Stimulated activated CD4-positive, alpha-beta T cell treated with anti-CD3 and anti-CD28 coated beads, Interleukin-4, amount 100 ng/mL, for 1 hour (primary cell): ENCODE measurements at places on chromosomes 12 and 14.

GRCh38 chr14:25116607-25117006 is 66.7 kb upstream of the STXBP6 start:
- DNase-seq: no peak

DNA sequence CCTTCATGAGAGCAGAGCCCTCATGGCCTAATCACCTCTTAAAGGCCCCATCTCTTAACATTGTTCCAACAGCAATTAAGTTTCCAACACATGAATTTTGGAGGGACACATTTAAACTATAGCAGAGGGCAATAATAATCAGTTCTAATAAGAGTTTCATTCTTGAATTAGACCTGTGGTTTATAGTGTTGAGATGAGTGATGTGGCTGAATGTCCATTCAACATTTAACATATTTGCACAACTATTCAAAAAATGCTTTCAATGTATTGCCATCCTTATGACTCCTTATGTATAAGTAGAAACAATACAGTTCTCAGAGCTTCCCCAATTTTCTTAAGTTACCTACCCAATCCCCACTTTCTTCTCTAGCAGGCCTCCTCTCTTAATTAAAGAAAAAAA is 21.5 kb downstream of the KLHL28 start:
- DNase-seq: no peak

DNA sequence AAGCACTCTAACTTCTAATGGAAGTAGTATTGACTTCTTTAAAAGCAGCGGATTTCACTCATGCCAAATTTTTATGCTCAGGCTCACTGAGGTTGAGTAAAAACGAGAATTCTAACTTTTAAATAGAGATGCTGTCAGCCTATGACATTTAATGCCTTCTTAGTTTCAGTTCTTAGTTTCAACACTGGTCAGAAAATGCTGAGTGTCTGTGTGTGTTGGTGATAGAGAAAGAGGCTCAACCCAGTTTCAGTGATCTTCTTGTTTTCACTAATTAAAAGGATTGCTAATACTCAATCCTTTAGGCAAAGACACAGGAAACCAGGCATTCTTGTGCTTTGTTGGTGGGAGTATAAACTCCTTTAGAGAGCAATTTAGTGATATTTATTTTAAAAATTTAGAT is 31.0 kb downstream of the PEBP1 start:
- no peak for DNase-seq

DNA sequence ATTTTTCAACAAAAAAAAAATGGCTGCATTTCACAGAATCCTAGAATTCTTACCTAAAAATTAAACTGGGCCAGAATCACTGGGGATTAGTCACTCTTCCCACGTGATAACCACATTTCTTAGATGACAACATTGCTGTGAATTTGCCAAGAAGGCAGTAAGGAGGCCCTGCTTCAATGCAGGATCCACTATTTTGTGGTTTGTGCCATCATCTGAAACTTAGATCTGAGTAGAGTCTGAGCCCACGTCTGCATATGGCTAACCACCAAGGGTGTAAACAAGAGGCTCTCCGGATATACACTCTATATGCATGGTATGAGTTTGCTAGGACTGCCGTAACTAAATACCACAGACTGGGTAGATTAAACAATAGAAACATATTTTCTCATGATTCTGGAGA is 24.4 kb upstream of the TBX5 start:
- no peak for DNase-seq

- no peak for DNase-seq
Measured at GRCh38 chr14:57470909-57471308, 22.7 kb downstream of the CCDC198 start.

DNA sequence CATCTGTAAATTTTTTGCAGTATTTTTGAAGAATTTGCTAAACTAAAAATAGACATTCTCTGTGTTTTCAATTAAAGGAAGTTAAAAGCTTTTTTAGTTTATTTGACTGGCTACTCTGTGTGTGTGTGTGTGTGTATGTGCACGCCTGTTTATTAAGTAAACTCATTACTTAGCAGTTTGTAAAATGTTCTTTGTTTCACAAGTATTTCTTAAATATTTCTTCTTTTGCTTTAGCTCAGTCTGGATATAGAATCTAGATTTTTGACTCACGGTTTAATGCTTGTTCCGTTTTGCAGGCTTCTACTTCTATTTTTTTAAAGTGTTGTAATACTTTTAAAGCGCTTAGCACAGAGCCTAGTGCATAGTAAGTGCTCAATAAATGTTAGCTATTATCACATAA is 46.5 kb upstream of the KCNMB4 start:
- no peak for DNase-seq

DNA sequence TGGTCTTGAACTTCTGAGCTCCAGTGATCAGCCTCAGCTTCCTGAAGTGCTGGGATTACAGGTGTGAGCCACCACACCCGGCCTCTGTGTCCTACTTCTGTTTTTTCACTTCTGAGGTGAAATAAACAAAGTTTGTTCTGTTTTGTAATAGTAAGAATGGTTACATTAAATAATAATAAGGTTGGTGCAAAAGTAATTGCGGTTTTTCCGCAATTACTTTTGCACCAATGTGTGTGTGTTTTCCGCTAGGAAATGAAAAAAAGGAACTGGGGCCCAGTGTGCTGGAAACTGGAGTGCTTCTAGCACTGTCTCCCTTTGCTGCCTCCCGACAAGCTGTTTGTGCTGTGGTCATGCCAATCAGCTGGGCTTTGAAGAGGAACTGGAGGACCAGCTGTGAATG is 140.9 kb downstream of the NTS start:
- no peak for DNase-seq

DNA sequence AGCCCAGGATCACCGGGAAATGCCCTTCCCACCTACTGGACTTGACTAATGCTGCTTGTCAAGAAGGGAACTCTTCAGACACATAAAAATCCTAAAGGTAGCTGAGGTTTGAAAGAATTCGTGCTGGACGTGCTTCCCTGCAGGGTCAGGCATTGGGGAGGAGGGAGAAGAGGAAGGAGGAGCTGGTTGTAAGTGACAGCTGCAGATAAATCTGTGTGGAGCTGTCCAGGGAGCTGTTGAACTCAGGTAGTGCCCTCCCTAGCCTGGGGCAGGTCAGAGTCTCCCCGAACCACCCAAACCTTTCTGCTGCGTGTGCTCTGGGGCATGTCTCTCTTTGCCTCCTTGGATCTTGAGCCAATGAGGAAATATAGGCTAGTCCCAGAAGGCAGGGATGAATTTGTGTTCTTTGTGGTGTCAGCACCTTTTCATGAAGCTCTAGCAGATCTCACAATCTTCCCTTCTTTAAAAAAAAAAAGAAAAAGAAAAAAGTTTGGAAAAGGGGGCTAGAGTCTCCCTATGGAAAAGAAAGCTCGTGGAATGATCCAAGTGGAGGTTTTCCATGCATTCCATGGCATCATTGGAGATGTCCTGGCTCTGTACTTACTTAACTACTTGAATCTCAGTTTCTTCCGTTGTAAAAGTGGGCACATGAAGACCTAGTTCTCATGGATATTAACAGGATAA is 23.6 kb upstream of the FOS start:
- no peak for DNase-seq

- no peak for DNase-seq
Measured at GRCh38 chr12:49922349-49923034, 18.8 kb upstream of the FAIM2 start.

- no peak for DNase-seq
Measured at GRCh38 chr12:41302979-41303403, 114.9 kb downstream of the PDZRN4 start.

DNA sequence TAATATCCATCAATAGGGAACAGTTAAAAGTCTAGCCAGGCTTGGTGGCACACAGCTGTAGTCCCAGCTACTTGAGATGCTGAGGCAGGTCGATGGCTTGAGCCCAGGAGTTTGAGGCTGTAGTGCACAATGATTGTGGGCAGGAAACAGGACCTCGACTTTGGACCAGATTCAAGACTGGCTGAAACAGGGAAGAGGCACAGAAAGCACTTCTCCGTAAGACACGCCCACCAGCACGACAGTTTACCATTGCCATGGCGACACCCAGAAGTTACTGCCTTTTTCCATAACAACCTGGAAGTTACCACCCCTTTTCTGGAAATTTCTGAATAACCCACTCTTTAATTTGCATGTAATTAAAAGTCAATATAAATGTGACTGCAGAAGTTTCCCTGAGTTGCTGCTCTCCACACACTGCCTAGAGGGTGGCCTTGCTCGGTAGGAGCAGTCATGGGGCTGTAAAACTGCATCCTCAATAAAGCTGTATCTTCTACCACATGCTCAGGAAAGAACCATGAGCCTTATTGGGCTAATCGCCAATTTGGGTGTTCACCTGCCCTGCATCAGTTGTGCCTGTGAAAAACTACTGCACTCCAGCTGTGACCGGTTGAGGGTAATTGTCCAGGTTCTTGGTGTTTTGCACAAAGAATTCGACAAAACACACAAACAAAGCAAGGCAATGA is 4.6 kb upstream of the LRRC23 start:
- DNase-seq: no peak

- DNase-seq: no peak
Measured at GRCh38 chr12:85588221-85588620, 248.0 kb downstream of the RASSF9 start.

DNA sequence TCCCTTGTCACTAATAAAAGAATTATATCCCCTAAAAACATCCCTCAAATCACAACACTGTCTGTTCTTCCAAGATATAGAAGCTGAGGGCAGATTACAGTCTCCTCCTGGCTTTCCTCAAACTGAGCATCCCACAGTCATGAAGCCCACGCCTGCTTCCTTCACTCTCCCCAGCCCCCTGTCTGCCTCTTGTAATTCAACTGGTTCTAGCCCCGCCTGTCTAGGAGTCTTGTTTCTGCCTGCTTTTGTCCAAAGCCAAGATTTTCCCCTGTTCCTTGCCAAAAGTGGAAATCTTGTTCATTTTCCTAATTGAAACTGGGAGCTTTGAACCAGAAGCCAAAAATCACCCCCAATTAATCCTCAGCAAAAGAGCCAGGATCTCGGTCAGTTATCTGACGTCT is 35.9 kb upstream of the PWP1 start:
- DNase-seq: no peak

GRCh38 chr12:48817873-48818830 is at the start of gene CACNB3:
CACNB3 (plus strand) TSS chr12:48818496; CDS start chr12:48818930, 434 bp downstream.
- DNase-seq: peak; percentile 80

- DNase-seq: no peak
Measured at GRCh38 chr12:85280165-85280983, at the start of gene ALX1. ALX1 (plus strand) TSS chr12:85280220; CDS start chr12:85280262, 42 bp downstream.

- no peak for DNase-seq
Measured at GRCh38 chr14:84456946-84457345, 1073.0 kb upstream of the FLRT2 start.

DNA sequence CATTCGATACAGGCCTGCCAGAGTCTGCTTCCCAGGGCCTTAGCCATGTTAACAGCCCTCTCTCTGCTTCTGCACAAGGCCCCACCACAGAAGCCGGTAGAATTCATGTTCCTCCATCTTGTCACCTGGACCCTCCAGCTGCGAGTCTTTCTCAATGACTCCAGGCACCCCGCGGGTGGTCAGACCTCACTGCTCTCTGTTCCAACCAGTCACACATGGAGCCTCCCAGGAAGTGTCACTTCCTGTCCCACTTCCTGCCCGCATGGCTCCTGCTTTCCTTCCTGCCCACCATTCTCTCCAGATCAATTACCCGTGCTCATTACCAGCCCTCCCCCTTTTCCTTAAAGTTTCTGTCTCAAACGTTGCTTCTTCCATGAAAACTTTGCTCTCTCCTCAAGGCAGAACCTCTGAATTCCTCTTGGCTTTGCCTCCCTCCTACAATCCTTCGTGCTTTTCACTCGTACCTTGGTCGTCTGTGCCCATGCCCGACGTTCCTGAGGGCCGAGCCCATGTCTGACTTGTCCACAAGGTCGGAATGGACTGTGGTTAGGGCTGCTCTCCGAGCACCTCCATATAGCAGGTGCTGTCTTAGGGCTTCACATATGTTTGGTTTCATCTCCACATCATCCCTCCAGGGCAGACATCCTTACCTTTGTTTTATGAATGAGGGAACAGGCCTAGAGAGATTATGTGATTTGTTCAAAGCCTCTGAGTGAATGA is 172.1 kb downstream of the TSPAN9 start:
- no peak for DNase-seq

DNA sequence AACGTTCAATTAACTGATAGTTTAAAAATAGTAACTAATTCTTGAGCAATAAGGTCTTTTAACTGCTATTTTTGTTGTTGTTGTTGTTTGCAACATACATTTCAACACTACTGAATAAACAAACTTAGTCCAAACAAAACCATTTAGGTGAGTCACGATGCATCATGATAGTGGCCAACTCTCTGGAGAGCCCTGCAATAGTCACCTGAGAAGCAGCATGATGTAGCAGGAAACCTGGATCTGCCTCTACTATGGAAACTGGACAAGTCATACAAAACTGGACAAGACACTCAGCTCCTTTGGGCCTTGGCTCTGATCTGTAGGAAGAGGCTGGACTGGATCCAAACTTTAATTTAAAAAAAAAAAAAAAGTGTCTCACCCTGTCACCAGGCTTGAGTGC is 117.3 kb downstream of the MED13L start:
- no peak for DNase-seq

DNA sequence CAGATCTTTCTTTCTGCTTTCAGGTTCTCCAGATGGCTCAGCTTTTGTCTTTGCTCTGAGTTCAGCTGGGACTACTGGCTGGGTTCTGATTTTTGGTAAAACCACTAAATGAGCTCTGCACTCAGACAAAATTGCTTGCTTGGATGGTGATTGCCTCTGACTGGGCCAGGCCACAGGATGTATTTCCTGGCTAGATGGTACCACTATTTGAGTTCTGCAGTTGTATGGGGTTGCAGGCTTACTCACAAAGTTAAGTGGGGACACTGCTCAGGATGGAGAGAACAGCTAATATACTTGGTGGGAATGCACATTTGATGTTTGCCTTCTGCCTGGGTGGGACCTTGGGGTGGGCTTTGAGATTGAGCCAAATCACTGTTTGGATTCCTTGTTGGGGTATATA is 14.0 kb upstream of the OR4Q3 start:
- DNase-seq: no peak

- no peak for DNase-seq
Measured at GRCh38 chr12:9075138-9075535, 40.6 kb downstream of the A2M start.

DNA sequence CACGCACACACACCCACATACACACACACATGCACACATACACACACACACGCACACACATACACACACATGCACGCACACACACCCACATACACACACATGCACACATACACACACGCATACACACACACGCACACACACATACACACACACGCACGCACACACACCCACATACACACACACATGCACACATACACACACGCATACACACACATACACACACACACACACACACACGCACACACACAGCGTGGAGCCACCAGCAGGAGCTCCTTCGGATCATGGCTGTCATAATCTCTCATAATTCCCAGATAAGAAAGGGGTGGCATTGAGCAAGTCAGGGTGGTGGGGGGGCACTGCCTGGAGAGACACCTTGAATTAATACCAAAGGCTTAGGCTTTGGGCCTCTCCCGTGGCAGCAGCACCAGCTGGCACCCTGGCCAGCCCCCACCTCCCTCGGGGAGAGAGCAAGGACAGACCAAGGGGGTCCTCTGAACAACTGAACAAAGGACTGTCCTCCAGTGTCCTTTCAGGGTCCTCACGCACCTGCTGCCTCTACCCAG is 21.9 kb downstream of the ANO2 start:
- no peak for DNase-seq

- DNase-seq: no peak
Measured at GRCh38 chr12:5388581-5389535, 43.0 kb upstream of the NTF3 start.
